RPMI7951 (cell line): ENCODE measurements at places on chromosomes 3 and 15. TPM values are rescaled to one million over a fixed set of nuclear protein-coding genes. Genes with fewer than 3 reads are reported as not detected.

PIGZ gene
- 2.8 and 4.5 TPM in 2 replicates for total RNA-seq

DVL3 gene
- total RNA-seq = 21.9 and 27.8 TPM in 2 replicates

DNA sequence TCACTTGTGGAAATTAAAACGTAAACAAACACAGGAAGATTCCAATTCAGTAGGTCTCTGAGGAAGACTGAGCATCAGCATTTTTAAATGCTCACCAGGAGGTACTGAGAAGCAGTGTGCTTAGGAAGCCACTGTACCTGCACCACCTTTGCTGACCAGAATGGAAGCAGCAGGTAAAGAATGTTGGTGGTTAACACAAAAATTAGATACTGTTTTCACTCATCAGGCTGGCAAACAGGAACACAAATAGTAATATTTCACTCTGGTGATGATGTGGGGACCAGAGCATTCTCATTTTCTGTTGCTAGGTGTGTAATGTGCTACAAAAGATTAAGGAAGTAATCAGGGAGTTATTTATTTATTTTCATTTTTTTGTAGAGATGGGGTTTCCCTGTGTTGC is 29.9 kb upstream of the GHSR start:
- no peak for DNase-seq

- DNase-seq = no peak
These were observed 110.2 kb downstream of the ST8SIA2 start for GRCh38 chr15:92503889-92504288.

DNA sequence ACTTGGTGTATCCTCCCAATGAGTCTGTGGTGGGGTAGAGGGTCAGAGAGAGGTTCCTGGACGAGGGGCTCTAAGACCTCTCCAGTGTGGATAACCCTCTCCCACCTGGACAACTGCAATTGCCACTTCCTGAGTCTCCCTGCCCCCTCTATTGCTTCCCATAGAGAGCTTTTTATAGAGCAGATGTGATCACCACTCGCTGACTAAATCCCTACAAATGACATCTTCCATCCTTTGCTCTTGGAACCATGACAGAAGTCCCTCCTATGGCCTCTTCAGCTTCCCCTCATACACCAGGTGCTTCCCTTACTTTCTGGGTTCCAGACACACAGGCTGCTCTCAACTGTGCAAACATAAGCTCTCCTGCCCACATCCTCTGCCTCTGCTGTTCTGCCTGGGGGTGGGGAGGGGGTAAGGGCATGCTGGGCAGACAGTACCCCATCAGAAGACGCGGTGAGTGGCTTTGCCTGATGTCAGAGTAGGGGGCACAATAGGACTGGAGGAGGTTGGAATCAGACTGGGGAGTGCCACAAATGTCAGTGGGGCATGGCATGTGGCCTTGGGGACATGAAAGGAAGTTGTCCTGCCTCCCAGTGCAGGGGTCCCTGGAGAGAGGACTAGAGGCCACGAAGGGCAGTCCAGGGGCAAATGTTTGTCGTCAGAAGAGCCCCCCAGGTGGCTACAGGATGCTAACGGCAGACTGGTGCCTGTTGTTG is 15.2 kb downstream of the ITIH3 start:
- DNase-seq = no peak

GRCh38 chr3:185629554-185630181 is 43.6 kb downstream of the SENP2 start:
- no peak for DNase-seq

GRCh38 chr3:45143673-45144671 is 2.2 kb downstream of the CDCP1 start:
- peak; percentile 93 for DNase-seq

- no peak for DNase-seq
These were observed 623.0 kb downstream of the NTRK3 start for GRCh38 chr15:87633525-87633924.

DNA sequence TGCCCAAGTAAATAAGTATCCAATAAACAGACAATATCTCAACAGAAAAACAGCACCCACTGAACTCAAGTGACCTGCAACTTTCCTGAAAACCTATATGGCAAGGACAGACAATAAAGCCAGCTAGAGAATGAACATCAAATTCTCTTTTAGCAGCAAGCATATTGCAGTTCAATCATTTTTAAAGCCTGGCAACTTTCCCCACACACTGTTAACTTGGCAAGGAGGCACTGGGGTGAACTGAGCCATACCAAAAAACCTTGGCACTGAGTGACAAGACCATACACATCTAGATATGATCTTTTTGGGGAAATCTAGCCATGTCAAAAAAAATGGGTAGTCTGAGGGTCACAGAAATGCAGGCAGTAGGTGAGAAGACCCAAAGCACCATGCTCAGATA is 174.6 kb downstream of the STT3B start:
- no peak for DNase-seq

DNA sequence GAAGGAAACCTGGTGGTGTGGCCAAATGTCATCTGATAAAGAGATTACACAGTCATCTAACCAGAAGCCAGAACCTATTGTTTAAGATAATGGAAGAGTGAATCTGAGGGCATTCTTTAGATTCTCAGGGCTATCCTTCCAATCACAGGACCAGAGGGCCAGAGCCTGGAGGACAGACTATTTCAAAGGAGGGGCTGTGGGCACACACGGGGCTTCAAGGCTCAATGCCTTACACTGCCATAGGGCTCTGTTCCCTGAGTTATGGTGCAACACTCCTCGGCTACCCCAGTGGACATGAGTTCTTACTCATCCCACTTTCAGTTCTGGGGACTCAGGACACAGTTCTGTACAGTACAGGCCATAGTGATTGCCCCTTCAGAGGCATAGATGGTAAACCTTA is 343.9 kb upstream of the ALCAM start:
- no peak for DNase-seq
